ENCODE measurements at places on chromosomes 2 and 18. TPM values are rescaled to one million over a fixed set of nuclear protein-coding genes. Genes with fewer than 3 reads are reported as not detected.

The TRIM54 gene
- 3.1 TPM for total RNA-seq

The IL37 gene
- total RNA-seq = not detected

The CYTIP gene
- not detected for total RNA-seq

The UCN gene
- total RNA-seq = 0.44 TPM

The SP9 gene
- not detected for total RNA-seq

The TMX3 gene
- 123 TPM for total RNA-seq

The RNU2-63P gene
- 14.6 TPM for total RNA-seq
